Stimulated activated naive CD4-positive, alpha-beta T cell treated with Interleukin-2 at 50 U/mL for 16 hours (primary cell): ENCODE measurements at places on chromosomes 3 and 15.

DNA sequence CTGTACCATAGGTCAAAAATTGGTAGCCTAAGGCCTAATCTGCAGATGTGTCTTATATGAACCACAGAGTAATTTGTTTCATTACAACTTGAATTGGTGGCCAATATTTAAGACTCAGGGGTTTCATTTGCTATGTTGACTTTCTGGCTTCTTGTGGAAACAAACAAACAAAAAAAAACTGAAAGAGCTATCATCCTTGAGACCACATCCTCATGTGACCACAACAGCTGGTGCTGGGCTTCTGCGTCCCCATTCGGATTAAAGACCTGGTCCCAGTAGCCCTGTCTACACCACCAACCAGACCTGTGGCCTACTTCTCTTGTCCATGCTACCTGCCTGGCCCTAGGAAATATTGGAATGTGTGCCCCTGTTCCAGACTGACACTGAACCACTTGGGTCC lies 61.7 kb downstream of the STRIT1 start:
- DNase-seq = no peak

DNA sequence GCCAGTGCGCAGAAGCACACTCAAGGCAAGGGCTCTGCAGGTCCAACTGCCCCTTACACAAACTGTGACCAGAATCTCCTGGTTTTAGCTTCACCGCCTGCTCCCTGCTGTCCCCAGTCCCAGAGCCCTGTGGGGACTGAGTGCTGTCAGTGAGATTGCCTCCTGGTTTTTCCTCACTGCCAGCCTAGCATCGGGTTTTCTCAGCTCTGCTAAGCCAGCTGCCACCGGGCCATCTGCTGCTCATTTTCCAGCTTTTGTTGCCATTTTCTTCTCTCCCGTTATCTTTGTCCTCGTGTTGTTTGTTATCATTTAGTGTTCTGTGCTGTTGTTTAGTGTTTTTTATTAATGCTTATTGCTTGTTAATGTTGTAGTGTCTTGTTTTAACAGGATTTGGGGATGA lies 79.5 kb upstream of the BLM start:
- DNase-seq = no peak

DNA sequence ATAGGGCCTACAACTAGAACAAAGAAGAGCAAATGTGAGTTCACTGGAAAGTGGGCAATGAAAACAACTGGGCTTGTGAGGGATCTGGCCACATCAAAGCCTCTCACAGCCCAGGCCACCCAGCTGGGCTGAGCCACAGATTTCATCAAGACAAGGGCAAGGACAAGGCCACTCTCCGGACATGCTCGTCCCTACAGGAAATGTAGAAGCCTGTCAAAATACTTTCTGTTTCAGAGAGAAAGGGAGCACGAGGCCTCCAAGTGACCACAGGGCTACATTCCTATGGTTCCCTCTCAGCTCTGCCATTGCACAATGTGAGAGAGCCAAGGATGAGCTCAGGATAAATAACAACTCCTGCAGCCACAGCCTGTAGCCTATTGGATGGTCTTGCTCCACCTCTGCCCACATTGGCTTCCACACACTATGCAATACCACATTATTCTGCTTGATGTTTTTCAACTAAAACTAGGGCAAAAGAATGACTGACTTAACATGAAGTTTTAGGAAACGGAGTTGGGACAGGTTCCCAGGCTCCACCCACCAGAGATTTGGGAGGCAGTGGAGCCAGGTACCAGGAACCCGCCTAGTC lies 12.1 kb downstream of the TBC1D2B start:
- no peak for DNase-seq

- no peak for DNase-seq
Measured at GRCh38 chr3:109460961-109461360, 123.6 kb upstream of the DPPA4 start.

DNA sequence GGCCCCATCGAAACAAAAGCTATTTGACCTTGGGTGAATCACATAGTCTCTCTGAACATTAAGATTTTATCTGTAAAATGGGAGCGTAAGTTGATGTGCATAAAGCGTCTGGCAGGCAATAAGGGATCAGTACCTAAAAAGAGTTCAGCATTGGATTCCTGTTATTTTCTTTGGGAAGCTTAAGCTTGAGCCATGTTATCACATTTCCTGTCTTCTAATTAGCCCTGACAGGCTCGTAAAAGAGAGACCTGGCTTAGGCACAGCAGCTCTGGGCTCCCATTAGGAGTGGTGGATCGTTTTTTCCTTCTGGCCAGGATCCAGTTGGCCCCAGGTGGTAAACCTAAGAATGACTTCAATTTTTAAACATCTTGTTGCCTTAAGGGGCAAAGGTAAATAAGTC lies 26.0 kb upstream of the CA12 start:
- DNase-seq = no peak

DNA sequence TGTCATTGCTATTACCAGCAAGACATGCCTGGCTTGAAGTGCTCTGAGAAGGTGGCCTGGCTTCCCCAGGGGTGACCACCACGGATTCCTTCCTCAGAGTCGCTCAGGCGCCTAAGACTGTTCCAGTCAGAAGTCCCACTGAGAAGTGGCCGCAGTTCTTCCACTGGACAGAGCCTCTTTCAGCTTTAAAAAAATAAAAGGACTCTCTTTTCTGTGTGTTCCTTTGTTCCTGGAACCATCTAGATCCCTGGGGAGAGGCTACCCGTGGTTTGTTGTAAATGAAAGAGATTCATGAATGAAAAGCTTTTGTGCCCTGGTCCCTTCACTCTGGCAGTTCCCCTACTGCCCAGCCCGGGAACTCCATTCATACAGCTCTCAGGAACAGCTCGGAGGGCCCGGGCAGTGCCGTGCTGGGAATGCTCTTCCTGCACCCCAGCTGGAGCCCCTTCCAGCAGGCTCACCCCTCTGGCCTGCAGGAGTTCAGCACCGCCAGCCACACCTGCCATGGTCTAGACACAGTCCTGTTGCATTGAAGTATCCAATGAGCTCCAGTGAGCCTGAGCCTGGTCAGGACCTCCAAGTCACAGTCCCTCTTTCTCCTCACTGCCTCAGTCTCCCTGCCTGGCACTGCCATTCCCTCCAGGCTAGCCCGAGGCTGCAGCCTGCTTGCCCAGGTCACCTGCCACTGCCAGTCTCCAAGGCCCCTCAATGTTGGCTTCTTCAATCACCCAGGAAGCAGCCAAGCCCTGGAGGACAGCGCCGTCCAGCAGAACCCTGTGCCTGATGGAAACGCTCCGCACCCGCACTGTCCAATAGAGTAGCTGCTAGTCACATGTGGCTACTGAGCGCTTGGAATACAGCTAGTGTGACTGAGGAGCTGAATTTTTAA lies 75.4 kb downstream of the XXYLT1 start:
- no peak for DNase-seq

- no peak for DNase-seq
Measured at GRCh38 chr3:64651741-64652241, 36.0 kb downstream of the ADAMTS9 start.

GRCh38 chr3:121951291-121951919 lies 57.2 kb downstream of the SLC15A2 start:
- no peak for DNase-seq

DNA sequence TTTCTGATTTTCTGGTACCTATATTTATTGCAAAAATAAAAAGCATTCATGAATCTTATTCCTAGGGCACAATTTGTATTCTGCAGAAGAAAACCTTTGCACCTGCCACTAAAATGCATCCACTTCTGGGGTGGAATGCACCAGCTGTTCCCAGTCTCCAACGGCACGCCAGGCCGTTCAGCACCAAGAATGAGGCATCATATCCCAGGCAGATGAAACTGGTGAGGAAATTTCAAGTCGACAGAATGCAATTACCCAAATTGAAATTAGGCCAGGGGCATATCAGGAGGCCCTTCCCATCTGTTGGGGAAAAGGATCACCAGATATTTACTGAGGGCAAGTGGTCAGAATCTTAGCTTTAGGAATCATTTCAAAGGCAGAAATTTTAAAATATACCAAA lies 13.6 kb upstream of the RBMS3 start:
- no peak for DNase-seq

DNA sequence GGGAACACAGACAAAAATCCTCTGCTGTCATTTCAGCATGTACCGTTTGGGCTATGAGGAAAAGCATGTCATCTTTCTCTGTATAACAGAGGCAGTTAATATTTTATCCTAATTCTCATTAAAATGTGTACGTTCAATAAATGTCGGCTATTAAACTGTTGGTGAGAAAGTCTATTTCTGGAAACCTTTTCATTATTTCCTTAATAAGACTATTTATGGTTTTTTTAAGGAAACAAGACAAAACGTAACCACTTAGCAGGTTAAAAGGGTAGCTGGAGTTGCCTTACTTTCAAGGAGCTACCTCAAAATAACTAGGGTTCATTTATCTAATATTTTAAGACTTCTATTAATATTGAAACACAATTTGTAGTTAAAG lies 1.8 kb upstream of the STT3B start:
- no peak for DNase-seq

- DNase-seq = peak; percentile 16
Measured at GRCh38 chr3:156553705-156554356, 1.1 kb downstream of the SSR3 start.

GRCh38 chr3:154931484-154931883 lies 148.6 kb upstream of the MME start:
- no peak for DNase-seq

- DNase-seq = no peak
Measured at GRCh38 chr3:149648525-149648924, 9.3 kb downstream of the WWTR1 start.

DNA sequence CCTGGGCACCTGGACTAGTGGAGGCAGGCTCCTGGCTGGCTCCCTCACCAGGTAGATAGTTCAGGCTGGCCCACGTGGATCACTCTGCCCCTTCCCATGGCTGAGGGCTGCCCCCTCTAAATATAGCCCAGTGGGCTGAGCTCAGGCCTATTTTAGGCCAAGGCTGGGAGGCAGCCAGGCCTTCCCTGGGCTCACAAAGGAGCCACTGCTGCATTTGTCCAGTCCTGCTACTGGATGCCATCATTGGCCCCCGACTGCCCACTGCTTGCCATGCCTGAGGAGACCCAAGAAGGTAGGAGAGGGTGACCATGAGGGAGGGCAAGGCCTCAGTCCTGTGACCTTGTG lies at the start of gene LSMEM2:
TSS of gene LSMEM2 (plus strand) at position 208 of the 345 bp plus-strand sequence. CDS start at position 235, 27 bp downstream.
- DNase-seq = no peak

GRCh38 chr15:66615846-66616245 lies 50.0 kb upstream of the LCTL start:
- no peak for DNase-seq

DNA sequence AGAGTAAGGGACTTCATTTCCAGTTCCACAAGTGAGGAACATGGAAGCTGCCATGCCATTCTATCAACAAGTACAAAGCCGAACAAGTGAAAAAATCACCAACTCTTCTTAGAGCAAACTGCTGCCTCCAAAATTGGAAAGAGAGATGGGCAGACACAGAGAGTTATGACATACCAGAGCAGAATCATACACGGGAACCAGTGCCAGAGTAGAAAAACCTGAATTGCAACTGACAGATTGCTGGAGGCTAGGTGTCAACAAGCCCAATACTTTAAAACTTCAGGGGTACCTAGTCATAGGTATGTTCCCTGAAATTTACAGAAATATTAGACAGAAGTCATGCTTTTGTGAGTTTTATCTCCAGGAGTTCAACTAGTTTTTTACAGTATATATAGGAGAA lies 62.0 kb downstream of the TTBK2 start:
- no peak for DNase-seq

- no peak for DNase-seq
Measured at GRCh38 chr15:79673416-79674123, 223.2 kb downstream of the MTHFS start.

GRCh38 chr3:85259748-85260147 lies 301.0 kb downstream of the CADM2 start:
- no peak for DNase-seq

GRCh38 chr3:41974223-41974622 lies 12.3 kb upstream of the ULK4 start:
- DNase-seq = no peak

GRCh38 chr3:120059081-120059864 lies 35.0 kb downstream of the GSK3B start:
- no peak for DNase-seq

DNA sequence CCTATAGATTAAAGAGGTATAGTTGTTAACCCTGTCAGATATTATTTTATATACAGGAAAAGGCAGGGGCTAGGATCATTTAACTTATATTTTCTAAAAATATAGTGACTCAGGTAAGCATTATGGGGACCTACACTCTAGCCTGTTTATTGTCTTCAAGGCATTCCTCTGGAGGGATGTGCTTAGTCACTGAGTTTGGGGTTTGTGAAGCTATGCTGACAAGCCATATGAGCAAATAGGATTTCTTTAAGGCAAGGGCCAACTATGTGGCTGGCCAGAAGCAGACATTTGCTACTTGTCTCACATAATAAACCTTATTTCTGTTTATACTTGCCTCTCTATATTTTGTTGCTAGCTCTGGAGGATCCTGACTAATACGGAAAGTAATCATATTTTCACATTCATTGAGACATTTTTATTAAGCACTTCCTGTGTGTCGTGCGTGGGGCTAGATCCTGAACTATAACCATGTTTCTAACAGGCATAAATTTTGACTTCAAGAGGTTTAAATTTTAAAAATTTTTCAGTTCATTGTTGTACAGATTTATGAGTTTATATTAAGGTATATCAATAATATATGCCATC lies 153.4 kb downstream of the OTOL1 start:
- no peak for DNase-seq

- DNase-seq = no peak
Measured at GRCh38 chr3:14201940-14202684, 23.5 kb downstream of the LSM3 start.

- DNase-seq = no peak
Measured at GRCh38 chr15:80109388-80109787, 43.4 kb upstream of the FAH start.

DNA sequence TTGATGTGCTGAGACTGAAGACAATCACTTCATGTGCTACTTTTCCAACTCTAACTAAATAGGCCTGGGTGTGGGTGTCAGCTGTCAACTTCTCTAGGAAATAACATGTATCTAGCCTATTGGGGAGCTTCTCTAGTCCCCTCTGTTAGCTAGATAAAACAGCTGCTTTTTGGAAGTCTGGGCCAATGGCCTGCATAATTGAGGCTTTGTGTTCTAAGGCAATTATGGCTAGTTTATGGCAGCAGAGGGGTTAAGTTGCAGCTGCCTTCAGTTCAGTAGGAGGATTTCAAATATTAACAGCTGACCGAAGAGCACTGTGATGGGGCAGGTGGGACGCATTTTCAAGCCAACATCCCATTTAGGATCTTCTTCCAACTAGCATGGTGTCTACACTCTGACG lies 6.4 kb downstream of the COL8A1 start:
- no peak for DNase-seq

DNA sequence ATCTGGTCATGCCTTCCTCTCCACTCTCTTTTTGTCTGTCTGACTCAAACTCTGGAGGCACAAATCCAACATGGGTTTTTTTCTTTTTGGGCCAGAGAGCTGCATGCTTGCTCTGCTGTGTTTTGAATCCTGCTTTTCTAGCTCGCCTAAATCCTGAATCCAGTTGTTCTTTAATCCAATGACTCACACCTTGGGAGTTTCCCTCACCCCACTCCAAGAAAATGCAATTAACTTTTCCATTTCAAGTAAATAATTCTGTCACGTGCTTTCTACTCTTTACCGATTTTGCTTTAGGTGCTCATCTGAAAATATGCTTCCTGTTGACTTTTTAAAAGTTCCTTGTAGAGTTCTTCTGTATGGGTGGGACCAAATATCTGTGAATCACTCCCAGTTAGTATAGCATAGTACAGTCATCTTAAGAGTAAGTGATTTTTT lies 47.6 kb downstream of the SLMAP start:
- no peak for DNase-seq

GRCh38 chr3:69817988-69818387 lies 78.7 kb downstream of the MITF start:
- DNase-seq = no peak

- peak; percentile 43 for DNase-seq
Measured at GRCh38 chr15:90184119-90184785, 16.9 kb upstream of the SEMA4B start.
